ENCODE measurements at places on chromosomes 1 and 21.
A peak's percentile ranks its signal among the peaks of the same experiment; 100 is the strongest.

DNA sequence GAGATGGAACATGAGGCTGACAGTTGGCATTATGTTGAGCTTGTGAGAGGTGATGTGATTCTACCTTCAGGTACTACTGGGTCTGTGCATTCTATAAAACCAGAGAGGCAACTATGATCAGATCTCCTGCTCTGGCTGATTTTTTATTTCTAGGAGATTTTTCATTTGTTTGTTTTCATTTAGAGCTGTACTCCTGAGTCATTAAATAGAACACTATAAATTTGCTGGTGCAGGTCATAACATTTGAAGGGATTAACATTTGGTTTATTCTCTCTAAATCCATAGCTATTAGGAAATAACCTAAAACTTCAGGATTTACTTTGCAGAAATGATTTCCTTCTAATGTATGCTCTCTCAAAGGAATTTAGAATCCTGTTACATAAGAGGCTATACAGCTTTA, 42.9 kb downstream of the MAGI3 start:
- DNase-seq, result no peak

DNA sequence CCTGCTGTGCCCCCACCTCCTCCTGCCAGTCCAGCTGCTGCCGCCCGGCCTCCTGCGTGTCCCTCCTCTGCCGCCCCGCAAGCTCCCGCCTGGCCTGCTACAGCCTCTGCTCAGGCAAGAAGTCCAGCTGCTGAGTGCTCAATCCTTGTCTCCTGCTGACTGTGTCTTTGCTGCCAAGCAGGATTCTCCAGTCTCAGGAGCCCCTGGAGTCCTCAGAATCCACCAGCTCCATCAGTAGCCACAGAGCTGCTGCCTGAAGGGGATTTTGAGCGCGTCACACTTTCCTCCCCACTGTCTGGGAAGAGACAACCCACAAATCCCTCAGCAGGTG, 973 bp downstream of the KRTAP10-11 start:
- DNase-seq, result no peak

GRCh38 chr21:42624095-42624790, 29.2 kb upstream of the PDE9A start:
- no peak for DNase-seq

DNA sequence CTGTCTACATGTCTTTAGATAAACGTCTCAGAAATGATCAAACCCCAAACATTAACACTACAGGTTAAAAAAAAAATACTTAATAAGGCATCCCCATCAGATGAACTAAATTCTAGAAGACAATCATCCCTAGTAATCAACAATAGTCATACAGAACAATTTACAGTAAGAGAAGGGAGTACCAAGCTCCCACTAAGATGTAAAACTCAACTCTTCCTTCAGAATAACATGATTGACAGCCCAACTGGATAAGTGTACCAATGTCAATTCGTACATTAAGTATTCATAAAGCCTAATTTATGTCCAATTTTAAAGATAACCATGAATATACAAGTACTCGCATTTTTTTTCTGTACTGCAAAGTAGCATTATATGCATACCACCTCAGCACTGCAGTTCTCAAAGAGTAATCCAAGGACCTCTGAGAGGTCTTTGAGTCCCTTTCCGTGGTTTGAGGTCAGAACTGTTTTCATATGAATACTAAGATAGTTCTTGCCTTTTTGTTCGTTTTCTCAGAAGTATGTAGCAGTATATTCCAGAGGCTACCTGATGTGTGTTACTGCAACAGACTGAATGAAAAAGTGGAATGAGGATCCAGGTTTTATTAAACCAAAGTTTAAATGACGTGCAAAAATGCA, 6.6 kb downstream of the SCAF4 start:
- no peak for DNase-seq

DNA sequence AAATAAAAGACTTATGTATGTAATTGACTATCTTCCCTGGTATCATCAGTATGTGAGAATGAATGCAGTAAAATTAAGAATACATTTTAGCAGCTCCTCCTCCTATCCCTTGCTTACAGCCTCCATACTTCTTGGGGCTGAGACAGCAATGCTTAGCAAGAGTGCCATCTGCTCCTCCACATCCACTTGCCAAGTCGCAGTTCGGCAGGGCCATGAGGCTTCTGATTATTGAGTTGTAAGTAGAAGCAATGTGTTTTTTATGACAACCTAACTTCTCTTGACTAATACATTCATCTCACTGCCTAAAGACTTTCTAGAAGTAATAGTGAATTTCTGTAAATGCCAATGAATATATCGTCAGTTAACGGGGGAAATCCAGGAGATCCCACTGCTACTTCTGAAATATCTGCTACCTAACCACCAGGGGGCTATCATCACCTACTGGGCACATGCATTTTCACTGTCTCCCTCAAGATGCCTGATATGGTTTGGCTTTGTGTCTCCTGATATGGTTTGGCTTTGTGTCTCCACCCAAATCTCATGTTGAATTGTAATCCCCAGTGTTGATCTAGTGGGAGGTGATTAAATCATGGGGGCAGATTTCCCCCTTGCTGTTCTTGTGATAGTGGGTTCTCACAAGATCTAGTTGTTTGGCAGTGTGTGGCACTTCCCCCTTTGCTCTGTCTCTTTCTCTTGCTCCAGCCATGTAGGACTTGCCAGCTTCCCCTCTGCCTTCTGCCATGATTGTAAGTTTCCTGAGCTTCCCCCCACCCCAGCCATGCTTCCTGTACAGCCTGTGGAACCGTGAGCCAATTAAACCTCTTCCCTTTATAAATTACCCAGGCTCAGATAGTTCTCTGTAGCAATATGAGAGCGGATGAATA, 59.6 kb downstream of the EXTL2 start:
- no peak for DNase-seq

GRCh38 chr1:201888282-201889089, at the start of gene SHISA4:
Gene SHISA4 (plus strand): TSS chr1:201888898. CDS start chr1:201888995, 97 bp downstream.
- peak; percentile 70 for DNase-seq

DNA sequence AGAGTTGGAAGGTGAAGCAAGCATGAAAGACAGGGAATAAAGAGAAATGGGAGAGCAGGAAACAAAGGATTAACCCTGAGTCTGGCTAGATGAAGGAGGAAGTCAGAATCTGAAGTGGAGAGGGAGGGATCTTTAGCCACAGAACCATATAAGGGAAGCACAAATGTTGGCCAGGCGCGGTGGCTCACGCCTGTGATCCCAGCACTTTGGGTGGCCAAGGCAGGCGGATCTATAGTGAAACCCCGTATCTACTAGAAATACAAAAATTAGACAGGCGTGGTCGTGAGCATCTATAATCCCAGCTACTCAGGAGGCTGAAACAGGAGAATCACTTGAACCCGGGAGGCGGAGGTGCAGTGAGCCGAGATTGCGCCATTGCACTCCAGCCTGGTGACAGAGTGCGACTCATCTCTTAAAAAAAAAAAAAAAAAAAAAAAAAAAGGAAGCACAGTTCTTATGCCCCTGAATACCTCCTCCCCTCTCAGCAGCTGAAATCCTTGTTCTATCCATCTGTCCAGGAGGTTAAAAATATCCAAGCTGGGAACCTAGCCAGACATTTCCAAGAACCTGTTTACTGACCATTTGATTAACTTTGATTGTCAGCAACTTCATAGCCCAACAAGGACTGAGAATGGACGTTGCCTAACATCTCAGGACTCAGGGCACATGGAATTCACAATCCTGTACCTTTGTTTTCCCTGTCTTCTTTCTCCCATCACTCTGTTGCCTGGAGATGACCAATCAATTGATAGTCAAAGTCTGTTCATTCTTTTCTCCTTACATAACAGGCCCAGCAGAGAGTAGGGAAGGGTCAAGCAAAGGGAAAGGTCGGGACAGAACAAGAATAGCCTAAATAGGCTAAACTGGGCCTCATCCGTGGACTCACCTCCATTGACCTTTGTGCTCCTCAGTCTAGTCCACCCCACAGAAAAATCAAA, 10.6 kb downstream of the TXNIP start:
- no peak for DNase-seq

DNA sequence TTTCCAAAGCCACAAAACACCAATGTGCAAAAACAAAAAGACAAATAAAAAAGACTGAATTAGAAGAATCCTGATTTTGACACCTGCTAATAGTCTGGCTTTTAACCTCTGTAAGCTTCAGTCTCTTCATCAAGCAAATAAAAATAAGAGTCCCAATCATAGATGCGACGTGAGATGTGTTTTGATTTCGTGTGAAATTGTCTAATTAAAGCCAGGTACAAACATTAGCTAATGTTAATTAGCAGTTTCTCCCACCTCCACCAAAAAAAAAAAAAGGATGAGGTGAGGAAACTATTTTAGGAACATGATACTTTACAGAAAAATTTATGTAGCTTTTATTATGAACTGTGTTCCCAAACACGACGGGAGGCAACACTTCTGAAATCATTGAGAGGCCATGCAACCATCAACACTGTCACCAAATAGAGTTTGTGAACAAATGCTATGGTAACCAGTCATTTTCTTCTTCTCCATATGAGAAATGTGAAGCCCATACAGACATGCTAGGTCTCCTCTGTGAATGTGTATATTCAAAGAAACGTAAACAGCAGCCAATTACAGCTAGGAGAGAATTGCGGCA, 6.7 kb upstream of the EVI5 start:
- DNase-seq, result no peak

DNA sequence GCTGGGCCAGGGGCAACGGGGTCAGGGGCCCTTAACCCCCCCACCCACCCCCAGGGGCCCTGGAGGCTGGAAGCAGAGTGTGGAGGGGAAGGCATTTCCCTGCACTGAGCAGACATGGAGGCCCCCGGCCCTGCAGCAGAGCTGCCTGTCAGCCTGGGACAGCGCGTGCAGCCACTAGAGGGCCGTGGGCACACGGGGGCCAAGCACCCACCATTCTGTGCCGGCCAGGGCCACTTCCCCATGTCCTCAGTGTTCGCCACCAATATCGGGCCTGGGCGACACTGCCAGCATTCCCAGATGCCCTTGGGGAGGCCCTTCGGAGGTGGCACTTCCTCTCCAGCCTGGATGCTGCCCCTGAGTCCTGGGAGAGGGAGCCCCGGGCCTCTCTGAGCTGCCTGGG, 23.2 kb upstream of the ARHGEF16 start:
- no peak for DNase-seq

- no peak for DNase-seq
Observed at GRCh38 chr1:216193839-216194443, 229.3 kb downstream of the USH2A start.

DNA sequence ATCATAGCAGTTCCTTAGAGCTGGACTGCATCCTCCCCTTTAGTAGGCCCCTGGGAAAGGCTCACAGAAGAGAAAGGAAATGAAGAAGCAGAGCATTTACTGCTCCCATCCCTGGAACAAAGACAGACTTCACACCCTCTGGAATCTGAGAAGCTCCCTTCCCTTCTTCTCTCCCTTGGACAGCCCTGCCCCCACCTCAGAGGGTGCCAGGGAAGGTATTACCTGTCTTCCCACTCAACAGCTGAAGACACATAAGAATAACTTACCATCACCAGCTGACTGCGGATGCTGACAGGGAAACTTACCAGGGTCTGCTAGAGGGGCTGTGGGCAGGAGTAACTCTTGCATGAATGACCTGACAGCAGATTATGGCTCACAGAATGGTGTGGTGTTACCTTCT, 14.1 kb upstream of the FAAH start:
- no peak for DNase-seq

- no peak for DNase-seq
Observed at GRCh38 chr21:45524756-45525152, 17.5 kb downstream of the SLC19A1 start.

DNA sequence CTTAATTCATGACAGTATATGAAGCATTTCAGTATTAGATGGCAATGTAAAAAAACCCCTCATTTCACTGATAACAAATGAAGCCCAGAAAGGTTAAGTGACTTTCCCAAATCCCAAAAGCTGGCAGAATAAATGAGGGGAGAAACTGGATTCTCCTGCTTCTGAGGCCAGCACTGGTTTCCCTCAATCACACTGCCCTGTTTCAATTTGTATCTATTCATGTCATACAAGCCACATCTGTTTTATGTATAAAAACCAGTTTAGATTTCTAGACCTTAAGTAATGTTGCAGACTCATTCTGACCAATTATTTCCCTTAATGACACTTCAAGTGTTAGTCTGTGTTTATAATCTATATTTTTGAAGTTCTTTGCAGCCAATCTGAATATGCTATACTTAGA, 16.8 kb downstream of the PLPPR4 start:
- no peak for DNase-seq

DNA sequence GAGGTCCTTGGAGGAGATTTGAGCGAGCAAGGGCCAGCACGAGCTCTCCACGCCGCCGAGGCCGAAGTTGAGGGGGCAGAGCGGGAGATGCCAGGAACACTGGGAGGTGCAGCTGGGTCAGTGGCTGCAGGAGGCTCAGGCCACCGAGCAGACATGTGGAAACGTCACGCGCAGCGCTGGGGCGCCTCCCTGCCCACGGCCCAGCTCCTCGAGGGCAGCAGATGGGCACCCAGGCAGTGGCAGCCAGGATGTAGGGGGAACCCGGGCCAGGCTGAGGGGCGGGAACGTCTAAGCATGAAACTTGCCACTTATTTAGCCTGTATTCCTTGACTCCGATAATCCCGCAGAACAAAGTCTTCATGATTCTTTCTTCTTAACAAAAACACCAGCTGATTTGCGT, 114.1 kb downstream of the UCK2 start:
- no peak for DNase-seq

GRCh38 chr1:84145068-84145467, 997 bp downstream of the PRKACB start:
- DNase-seq, result no peak

- no peak for DNase-seq
Observed at GRCh38 chr1:181133441-181133951, 45.0 kb downstream of the IER5 start.

GRCh38 chr21:33261635-33262034, 4.5 kb upstream of the IL10RB start:
- DNase-seq, result no peak

GRCh38 chr1:152374451-152374850, 14.6 kb upstream of the FLG2 start:
- no peak for DNase-seq

- no peak for DNase-seq
Observed at GRCh38 chr1:233114159-233114558, 163.7 kb downstream of the NTPCR start.

DNA sequence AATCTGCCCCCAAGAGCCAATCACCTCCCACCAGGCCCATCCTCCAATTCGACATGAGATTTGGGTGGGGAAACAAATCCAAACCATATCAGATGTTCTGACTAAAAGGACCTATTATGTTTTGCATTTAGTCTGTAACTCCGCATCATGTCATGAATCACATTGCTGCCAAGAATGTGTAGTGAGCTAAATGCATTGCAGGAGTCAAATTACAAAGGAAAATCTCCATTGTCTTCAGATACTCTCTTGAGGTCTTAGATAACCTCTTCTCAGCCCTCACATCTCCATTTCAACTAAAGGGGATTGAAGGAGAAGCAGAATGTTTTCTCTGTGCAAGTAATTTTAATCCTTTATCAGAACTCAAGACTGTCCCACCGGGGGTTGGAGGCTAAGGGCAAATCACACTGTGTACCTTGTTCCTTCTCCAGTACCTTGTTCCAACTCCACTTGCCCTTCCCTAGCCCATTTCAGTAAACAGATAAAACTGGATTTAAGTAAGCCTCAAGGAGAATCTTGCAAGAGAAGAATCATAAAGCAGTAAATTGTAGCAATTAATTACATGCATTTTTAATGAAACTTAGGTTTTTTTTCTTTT, 34.1 kb downstream of the EXTL2 start:
- peak; percentile 3 for DNase-seq

- DNase-seq, result no peak
Observed at GRCh38 chr1:58395355-58395754, 151.2 kb downstream of the OMA1 start.

Data from renal pelvis (tissue), 12 donors.